GM06990 (cell line): ENCODE measurements at places on chromosomes 7 and 10.
A peak's percentile ranks its signal among the peaks of the same experiment; 100 is the strongest.

DNA sequence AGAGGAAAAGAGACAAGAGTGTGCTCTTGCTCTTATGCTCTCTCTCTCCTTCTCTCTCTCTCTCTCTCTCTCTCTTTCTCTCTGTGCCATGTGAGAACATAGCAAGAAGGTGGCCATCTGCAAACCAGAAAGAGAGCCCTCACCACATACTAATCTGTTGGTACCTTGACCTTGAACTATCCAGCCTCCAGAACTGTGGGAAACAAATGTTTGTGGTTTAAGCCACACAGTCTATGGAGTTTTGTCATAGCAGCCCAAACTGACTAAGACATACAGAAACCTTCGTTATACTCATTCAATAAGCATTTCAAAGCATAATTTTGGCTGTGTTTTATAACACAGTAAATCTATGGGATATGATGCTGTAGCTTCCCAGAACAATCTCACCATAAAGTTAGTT is 56.4 kb upstream of the PLPP4 start:
- no peak for DNase-seq

- no peak for DNase-seq
Measured at GRCh38 chr10:119377451-119377957, 165.0 kb downstream of the RGS10 start.

GRCh38 chr7:114574384-114574783 is 159.8 kb downstream of the FOXP2 start:
- DNase-seq = no peak

- peak; percentile 83 for DNase-seq
Measured at GRCh38 chr7:155206318-155207020, 91.2 kb upstream of the INSIG1 start.

DNA sequence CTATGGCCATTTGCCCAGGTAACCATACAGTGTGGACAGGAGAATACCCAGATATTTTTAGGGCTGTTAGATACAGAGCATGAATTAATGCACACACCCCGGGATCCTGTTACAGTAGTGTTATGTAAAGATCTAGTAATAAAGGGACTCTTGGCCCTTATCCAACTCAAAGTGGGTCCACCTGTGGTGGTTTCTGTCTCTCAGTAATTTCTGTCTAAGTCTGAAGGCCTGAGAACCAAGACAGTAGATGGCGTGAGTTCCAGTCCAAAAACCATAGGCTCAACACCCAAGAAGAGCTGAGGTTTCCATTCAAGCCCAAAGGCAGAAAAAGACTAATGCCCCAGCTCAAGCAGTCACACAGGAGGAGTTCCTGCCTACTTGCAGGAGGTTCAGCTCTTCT is 277.7 kb downstream of the ZEB1 start:
- DNase-seq = no peak

DNA sequence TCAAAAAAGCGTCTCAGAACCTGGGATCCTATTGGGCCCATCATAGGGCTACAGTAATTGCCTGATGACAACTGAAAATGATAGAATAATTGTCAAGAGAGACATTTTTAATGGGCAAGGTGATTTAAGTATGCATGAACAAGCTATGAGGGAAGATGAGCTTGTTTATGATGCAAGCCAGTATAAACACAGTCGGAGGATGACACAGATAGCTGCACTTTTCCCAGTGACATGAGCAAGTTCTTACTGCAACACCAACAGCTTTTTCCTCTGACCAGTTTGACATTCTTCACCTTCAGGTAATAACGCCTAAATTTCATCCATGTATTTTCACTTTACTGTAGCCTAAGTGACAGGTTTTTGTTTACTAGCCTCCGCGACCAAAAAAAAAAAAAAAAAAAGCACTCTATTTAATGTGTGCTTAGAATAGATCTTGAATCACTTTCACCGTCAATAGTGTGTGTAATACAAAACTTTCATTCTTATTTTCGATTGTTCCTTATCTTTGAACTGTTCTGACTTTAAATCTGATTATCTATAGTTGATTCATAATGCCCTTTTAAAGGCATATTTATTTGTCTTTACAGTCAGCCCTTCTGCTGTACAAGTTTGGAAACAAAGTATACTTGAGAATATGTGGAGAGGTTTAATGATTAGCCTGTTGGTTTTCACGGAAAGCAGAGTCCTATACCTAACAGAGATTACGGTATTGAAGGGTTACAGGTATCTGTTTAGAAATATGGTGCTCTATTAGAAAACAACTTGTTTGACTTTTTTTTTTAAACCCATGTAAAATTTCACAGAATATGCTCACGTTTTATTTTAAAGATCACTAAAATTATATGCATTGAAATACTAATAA is 1.7 kb downstream of the FOXP2 start:
- no peak for DNase-seq

- DNase-seq = no peak
Measured at GRCh38 chr10:4635883-4636282, 190.1 kb upstream of the AKR1E2 start.

GRCh38 chr10:90884431-90884830 is 12.7 kb downstream of the RPP30 start:
- DNase-seq = no peak

GRCh38 chr10:95536017-95536416 is 25.2 kb downstream of the SORBS1 start:
- no peak for DNase-seq

DNA sequence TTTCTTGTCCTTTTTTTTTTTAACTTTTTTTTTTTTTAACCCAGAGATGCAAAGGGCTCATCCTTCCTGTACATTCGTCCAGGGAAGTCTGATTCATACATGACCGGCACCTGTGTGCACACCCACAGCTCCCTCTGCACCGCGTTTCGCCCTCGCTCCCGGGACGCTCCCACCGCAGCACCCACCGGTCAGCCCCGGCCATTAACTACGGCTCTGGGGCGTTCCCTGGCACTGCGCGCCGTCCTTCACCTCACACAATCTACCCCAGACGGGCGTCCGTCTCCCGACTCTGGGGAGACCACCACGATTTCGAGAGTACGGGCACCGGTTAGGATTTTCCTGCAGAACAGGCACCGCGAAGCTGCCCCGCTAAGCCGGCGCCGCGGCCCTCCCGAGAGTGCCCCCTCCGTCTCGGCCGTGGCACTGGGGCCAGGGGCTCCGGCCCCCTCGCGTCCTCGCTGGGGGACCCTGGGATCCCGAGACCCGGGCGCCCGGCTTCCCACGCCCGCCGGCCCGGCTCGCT is 452 bp downstream of the ATE1 start:
- peak; percentile 71 for DNase-seq

GRCh38 chr7:37354656-37355131 is 94.0 kb downstream of the ELMO1 start:
- DNase-seq = no peak

GRCh38 chr10:124999433-125000365 is 57.8 kb downstream of the ZRANB1 start:
- DNase-seq = no peak

GRCh38 chr7:135729230-135729629 is 1.2 kb upstream of the SLC13A4 start:
- no peak for DNase-seq

- DNase-seq = no peak
Measured at GRCh38 chr10:126895214-126895781, 9.9 kb upstream of the DOCK1 start.

DNA sequence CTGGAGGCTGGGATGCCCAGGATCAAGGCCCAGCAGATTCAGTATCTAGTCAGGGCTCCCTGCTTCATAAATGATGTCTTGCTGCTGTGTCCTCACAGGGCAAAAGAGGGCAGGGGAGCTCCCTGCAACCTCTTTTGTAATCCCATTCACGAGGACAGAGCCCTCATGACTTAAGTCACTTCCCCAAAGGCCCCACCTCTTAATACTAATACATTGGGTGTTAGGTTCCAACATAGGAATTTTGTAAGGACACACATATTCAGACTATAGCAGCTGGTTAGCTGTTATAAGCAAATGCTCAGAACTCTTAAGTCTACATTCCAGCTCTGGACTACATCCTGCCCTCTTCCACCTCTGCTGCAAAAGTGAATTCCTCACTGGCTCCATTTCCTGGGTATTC is 63.0 kb downstream of the VOPP1 start:
- DNase-seq = no peak

DNA sequence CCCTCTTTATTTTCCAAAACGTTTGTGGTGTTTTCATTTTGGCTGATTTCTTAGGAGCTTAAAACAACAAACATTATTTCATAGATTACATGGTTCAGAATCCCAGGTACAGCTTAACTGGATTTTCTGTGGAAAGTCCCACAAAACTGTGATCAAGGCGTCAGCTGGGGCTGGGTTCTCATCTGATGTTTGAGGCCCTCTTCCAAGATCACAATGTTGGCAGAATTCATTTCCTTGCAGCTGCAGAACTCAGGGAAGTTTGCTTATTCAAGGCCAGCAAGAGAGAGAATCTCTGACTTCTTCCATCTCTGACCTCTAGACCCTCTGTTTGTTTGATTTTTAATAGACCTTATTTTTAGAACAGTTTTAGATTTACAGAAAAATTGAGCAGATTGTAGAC is 108.4 kb upstream of the AGK start:
- DNase-seq = no peak

DNA sequence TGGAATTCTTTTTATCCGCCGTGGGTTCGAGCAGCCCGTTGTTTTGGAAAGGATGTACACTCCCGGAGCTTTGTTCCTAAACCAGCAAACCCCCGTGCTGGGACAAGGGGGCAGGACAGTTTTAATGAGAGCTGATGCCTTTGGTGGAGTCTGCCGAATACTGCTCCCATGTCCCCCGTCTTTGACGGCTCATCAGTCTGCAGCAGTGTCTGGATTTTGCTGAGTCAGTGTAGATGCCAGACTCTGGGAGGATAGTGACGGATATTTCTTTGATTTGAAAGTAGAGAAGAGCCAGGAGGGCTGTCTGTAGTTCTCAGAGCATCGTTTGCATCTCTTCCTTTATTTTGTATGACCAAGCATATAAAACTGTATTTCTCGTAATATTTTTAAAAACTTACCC is 74.9 kb upstream of the BTBD16 start:
- no peak for DNase-seq

GRCh38 chr10:91077549-91078071 is 142.9 kb upstream of the PCGF5 start:
- DNase-seq = no peak

- no peak for DNase-seq
Measured at GRCh38 chr10:3389130-3389529, 216.5 kb upstream of the PITRM1 start.

GRCh38 chr7:45088821-45089340 is at the start of gene NACAD:
Gene NACAD, minus strand, starts transcription at chr7:45088969. Its CDS starts 75 bp downstream, at chr7:45088894.
- DNase-seq = no peak

DNA sequence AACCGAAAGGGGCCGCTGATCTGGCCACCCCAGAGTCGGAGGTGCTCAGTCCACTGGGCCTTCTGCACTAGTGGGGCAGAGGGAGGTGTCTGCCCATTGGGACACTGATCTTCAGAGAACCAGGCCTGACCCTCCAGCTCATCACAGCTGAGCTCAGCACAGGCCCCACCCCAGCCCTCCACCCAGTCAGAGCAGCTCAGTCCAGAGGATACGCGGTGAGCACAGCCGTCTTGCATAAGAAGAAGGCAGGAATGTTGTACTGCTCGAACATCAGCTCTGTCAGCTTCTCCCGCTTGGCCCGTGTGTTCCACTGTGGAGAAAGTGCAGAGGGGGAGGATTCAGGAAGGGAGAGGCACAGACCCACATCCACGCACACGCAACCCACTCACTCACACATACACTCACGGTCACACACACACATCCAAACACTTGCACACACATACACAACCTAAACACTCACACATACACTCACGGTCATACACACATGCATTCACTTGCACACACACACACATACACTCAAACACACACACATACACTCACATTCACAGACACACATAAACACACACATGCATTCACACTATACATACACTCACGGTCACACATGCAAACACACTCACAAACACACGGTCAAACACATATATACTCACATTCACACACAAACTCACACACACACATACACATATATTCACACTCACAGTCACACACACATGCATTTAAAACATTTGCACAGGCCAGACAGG is 6.3 kb downstream of the ACTL6B start:
- no peak for DNase-seq

- no peak for DNase-seq
Measured at GRCh38 chr7:48518092-48518491, 346.8 kb downstream of the ABCA13 start.

- no peak for DNase-seq
Measured at GRCh38 chr7:33422825-33423645, 293.7 kb downstream of the BBS9 start.

- no peak for DNase-seq
Measured at GRCh38 chr7:2886900-2887299, 42.8 kb upstream of the GNA12 start.

GRCh38 chr7:117808910-117809705 is 64.1 kb downstream of the CTTNBP2 start:
- no peak for DNase-seq

GRCh38 chr7:48158404-48158803 is 12.9 kb upstream of the ABCA13 start:
- no peak for DNase-seq

GRCh38 chr7:115346685-115347084 is 424.8 kb downstream of the MDFIC start:
- DNase-seq = no peak

GRCh38 chr7:111076205-111076604 is 14.7 kb upstream of the LRRN3 start:
- no peak for DNase-seq

DNA sequence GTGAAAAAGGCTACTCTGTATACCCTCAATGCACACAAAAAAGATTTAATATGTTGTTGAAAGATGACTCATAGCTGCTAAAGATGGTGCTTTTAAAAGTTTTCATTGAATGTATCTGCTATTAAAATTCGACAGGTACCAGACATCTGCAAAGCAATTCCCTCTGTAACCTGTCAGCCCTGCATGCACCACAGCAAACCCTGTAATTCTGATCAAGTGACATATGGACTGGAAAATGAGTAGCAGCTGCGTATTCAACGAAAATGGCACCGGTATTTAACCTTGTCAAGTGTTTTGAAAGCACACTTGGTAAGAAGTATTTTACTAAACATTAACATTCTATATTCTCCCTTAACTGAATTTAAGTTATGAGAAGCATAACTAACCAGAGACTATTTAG is 58.2 kb upstream of the PTPRN2 start:
- no peak for DNase-seq

GRCh38 chr7:33201821-33202220 is 72.5 kb downstream of the BBS9 start:
- DNase-seq = no peak

DNA sequence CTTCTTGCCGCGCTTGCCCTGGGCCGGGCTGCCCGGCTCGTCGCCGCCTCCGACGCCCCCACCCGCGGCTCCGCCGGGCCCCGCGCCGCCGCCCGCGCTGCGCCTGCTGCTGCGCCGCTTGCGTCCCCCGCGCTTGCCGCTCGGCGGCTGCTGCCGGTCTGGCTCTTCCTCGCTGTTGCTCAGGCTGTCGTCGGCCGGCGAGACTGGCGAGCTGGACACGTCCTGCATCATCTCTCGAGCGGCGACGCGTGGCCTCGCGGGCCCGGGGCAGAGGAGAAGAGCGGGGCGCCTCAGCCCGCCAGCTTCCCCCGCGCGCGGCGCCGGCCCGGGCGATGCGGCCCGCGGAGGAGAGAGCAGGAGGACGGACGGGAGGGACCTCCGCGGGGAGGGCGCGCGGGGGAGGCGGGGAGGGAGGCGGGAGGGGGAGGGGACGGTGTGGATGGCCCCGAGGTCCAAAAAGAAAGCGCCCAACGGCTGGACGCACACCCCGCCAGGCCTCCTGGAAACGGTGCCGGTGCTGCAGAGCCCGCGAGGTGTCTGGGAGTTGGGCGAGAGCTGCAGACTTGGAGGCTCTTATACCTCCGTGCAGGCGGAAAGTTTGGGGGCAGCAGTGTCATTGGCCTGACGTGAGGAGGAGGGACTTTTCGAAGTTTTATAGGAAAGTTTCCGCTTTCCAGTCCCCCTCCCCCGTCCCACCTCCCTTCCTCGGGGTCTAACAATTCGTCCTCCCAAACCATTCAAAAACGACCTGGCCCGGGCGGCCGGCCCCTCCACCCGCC is at the start of gene TWIST1:
TWIST1 (minus strand) TSS at position 546 of the 779 bp plus-strand sequence; CDS start at position 231, 315 bp downstream.
- no peak for DNase-seq
